ENCODE measurements at places on chromosomes 1 and 21.

GRCh38 chr1:180862305-180862704 lies 50.4 kb upstream of the KIAA1614 start:
- DNase-seq, result no peak

DNA sequence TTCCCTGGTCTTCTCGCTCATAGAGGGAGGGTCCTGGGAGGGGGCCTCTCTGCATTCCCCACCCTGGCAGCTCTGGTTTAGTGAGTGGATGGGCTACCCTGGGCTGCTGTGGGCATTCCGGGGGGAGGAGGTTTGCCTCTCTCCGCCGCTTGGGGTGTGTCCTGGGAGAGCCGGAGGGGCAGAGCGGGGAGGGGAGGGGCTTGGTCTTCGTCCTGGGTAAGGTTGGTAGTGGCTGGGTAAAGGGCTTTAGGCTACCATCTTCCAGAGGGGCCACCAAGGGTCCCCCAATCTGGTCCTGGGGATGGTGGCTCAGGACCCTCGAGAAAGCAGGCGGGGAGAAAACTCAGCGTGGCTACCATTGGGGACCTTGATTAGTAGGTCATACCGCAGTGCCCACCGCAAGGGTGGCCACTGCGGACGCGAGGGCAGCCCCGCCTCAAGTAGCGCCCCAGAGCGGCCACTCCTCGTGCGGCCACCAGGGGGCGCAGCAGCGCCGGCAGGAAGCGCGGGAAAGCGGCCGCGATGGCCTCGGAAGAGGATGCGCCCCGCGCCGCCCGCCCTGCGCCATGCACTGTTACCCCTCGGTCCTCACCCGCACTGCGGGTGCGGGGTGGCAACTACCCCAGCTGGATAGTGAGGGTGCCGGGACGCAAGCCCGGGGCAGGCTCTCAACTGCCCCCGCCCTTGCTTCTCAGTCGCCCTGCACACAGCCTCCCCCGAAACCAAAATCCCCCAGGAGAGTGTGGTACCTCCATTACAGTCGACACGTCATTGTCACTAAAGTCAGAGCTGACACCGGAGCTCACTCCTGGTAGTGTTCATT lies 44.1 kb upstream of the SLC25A33 start:
- peak; percentile 44 for DNase-seq

GRCh38 chr1:197438010-197438790 lies 170.1 kb downstream of the CRB1 start:
- no peak for DNase-seq

DNA sequence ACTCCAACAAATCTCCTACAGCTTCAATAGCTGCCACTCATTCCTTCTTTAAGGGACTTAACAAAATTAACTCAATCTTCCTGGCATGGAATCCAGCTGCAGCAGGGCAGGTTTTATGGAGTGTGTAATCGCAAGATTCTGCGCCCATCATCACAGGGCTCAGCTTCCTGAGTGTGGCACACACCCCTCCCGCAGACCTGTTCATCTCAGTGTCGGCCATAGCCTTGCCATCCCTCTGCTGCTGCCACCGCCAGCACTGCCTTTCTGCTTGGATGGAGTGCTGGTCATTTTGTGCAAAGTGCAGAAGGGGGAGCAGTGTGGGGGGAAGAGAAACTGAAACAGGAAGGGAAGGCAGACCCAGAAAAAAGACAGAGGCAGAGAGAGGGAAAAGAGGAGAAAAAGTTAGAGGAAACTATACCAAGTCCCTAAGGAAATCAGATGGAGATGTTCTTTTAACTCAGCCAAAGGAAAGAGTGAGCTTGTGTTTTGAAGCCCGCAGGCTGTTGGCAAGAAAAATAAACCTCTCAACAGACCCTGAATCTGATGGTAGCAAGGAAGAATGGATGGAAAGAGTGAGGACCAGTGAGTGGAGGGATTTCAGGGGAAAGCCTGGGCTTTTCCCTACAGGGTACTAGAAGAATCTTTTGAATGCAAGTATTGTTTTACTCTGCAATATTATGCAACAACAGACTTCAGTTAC lies 324.2 kb downstream of the SEC16B start:
- DNase-seq, result no peak

- DNase-seq, result no peak
Observed at GRCh38 chr1:26022404-26022779, 817 bp downstream of the EXTL1 start.

DNA sequence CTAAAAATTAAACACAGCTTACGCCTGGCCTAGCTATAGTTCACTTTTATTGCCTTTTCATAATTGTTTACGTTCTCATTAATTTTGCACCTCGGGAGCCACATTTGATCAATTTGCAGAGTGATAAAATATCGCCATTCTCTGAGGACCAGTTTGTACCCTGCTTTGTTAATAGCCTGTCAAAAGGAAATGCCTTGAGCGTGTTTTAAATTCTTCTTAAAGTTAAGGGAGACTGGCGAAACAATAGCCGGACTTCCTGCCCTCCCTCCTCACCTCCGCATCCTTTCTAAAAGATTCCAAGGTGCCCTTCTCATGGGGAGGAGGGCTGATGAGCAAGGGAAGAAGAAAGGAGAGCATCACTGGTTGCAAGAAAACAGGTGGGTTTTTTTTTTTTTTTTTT lies 271.6 kb downstream of the KCNJ6 start:
- no peak for DNase-seq

DNA sequence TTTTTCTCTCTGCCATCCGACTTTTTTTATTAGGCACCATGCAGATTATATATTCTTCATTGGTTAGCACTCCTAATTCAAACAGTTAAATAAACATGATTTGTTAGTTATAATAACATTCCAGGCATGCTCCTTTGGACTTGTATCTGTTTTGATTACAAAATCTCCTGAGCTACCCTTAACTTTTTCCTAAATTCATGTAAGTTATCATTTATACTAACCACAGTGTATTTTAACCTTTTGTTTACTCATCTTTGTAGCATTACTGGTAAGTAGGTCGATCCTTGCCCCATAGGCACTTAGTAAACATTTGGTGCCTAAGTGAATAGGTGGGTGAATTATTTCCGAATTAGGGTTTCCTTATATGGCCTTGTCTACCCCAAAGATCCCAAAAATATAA lies 43.8 kb downstream of the MIER1 start:
- no peak for DNase-seq

GRCh38 chr1:186218654-186219352 lies 156.2 kb downstream of the TPR start:
- DNase-seq, result no peak

DNA sequence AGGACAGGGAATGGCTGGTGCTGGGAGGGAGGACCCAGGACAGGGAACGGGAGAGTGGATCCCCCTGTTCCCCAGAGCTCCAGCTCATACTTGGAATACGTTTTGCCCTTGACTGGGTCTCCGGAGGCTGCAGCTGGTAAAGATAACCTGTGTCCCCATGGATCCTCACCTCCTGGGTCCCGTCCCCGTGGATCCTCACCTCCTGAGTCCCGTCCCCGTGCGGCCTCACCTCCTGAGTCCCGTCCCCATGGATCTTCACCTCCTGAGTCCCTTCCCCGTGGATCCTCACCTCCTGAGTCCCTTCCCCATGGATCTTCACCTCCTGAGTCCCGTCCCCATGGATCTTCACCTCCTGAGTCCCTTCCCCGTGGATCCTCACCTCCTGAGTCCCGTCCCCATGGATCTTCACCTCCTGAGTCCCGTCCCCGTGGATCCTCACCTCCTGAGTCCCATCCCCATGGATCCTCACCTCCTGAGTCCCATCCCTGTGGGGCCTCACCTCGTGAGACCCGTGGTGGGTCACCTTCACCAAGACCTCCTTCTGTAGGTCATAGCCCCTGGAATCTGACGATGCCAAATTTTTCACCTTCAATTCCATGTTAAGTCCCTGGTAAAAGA lies 61.4 kb downstream of the SCCPDH start:
- DNase-seq, result peak; percentile 14

GRCh38 chr1:2086446-2087078 lies 36.4 kb downstream of the PRKCZ start:
- DNase-seq, result no peak

- no peak for DNase-seq
Observed at GRCh38 chr1:105427543-105427942, 1628.9 kb upstream of the PRMT6 start.

GRCh38 chr1:75124510-75124909 lies 9.7 kb upstream of the LHX8 start:
- no peak for DNase-seq

DNA sequence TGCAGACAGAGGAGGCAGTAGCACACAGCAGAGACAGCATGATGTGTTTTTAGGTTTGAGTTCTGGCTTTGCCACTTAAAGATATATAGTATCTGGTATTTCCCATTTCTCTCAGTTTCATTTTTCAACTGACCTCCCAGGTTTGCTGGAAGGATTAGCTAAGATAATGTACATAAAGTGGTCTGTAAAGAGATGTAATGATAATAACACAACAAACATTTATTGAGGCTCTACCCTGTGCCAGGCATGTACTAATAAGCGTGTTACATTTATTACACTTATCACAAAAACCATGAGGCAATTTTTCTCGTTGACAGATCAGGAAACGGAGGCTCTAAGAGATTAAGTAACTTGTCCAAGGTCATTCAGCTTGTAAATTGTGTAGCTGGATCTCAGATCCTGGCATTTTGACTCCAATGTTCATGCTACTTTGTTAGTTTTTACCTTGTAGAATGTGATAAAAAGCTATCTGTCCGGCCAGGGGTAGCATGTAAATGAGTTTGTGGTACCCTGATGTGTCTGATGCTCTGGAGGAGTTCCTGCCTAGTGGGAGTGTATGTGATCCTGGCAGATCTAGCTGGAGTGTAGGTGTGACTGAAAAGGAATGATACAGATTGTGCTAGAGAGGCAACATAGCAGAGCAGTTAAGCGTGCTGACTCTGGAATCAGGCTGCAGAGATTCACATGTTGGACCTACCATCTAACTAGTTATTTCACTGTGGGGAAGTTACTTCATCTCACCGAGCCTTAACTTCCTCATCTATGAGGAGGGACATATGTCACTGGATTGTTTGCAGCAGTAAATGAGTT lies 146.6 kb downstream of the VPS13D start:
- no peak for DNase-seq

- DNase-seq, result no peak
Observed at GRCh38 chr1:224245188-224245587, 62.1 kb downstream of the DEGS1 start.

- no peak for DNase-seq
Observed at GRCh38 chr1:200298242-200298641, 111.6 kb downstream of the ZNF281 start.

- no peak for DNase-seq
Observed at GRCh38 chr1:209356976-209357377, 226.5 kb upstream of the CAMK1G start.

Data from activated CD4-positive, CD25-positive, alpha-beta regulatory T cell (primary cell).